ENCODE measurements at places on chromosomes 4 and X.

DNA sequence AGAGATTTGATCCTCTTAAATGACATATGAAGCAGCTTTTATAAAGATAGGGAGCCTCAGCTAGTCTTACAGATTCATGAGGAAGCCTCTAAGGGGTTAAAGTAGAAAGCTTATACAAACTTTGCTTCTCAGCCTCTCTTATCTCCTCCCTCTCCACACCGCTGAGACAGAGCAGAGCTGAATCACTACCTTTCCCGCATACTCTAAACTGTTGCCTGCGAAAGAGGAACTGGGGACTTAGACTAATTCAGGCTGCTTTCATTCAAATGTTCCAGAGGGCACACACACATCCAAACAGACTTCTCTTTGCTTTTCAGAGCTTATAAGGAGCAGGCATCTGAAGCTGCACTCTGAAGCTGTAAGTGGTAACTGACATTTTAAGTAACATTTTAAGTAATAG lies at the start of gene SERTM2:
SERTM2 (plus strand) TSS at position 169 of the 400 bp plus-strand sequence. CDS start 7,213 bp downstream, outside the sequence.
- no peak for DNase-seq

DNA sequence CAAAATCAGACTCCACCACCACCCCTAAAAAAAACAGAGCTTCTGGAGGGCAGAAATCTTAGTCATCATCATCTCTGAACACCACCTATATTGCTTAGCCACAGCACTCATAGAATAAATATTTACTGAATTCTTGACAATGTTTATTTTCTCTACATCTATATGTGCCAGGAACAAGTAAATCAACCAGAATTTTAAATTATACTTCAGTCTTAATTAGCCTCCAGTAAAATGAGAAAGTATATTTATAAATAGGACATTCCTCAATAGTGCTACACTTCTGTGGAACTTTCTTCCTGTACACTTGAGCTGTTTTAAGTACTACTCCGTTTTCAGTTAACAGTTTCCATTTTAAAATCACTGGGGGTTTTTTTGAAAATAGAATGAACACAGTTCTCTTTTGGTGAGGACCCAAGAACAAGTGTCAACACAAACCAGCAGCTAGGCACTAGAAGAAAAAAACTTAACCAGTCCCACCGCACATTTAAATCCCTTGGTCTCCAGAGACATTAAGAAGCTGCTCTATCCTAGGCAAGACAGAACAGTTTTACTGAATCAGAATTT lies 25.5 kb downstream of the SMIM14 start:
- DNase-seq = no peak

DNA sequence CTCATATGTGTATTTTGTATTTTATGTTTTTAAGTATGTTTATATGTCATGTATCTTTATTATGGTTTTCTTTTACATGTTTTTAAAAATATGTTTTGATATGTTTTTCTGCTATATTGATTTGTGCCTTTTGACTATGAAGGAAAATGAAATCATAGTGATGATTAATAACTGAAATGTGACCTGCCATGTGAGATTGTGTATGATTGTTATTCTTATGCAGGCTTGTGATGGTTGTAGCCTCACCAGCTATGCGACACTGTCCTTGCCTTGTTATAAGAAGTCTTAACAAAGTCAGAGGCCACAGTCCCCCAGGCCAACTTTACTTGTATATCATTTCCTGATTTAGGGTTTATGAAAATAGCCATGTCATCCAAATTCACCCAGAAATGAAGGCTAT lies 83.2 kb downstream of the TMEM131L start:
- DNase-seq = no peak

- DNase-seq = no peak
Observed at GRCh38 chr4:113064244-113064643, 14.8 kb downstream of the ANK2 start.

DNA sequence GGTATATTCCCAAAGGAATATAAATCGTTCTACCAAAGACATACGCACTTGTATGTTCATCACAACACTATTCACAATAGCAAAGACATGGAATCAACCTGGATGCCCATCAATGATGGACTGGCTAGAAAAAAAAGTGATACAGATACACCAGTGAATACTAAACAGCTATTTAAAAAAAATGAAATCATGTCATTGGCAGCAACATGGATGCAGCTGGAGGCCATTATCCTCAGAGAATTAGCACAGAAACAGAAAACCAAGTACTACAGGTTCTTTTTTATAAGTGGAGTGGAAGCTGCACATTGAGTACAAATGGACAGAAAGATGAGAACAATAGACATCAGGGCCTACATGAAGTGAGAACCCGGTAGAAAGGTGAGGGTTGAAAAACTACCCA lies 81.4 kb downstream of the ANTXR2 start:
- DNase-seq = no peak

GRCh38 chr4:147791865-147792264 lies 60.0 kb downstream of the ARHGAP10 start:
- no peak for DNase-seq

GRCh38 chr4:1492651-1493539 lies 86.7 kb upstream of the NKX1-1 start:
- DNase-seq = no peak

- DNase-seq = no peak
Observed at GRCh38 chrX:109936598-109936997, 66.3 kb upstream of the TMEM164 start.

DNA sequence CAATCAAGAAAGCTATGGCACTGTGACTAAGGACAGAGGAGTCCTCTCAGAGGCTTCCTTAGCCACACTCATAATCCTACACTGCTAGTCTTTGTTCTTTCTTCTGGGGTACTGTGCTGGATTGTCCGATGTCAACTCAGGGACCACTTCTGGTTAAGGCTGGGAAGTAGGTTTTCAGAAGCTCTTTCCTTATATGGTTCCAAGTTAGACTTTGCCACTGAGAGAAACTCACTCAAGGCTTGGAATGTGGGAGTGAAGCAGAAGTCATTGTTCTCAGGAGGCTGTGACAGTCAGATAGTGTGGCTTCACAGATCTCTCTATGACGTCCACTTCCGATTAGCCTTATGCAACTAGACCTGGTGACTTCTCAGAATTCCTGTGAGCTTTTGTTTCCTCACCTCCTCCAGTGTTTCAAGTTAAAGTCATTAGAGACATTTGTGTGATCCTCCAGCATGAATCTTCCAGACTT lies 317.3 kb upstream of the F9 start:
- DNase-seq = no peak

DNA sequence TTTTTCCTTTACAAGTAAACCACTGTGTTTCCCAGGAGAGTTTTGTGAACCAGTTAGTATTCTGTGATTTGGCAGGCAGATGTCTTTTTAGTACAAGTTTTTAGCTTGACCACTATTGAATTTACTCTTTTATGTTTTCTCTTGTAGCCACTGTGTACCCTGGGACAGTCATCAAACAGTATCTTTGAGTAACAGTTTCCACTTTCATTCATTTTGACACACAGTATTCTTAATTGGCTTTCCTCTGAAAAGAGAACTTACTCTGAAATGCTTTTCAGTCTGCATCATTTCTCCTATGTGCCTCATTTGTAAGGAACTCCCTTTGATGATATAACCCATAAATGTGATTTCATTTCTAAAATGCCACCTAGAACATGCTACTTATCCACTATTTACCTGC lies 476.5 kb downstream of the PDGFC start:
- DNase-seq = no peak

DNA sequence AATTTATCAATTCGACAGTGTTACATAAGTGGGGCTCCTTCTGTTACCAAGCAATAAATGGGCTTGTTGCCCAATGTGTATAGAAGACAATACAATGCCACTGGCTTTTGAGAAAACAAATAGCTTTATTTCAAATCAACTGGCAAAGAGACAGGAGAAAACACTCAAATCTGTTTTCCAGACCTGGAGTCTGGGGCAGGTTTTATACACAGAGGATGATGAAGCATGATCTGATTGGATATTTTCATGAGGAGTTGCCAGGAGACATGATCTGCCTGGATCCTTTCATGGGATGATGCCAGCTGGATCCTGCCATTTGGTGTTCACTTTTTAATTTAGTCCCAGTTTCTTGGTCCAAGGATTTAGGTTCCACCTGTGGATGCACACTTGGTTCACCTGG lies 287.9 kb downstream of the CXXC4 start:
- DNase-seq = no peak

GRCh38 chr4:94274912-94275311 lies 67.2 kb downstream of the SMARCAD1 start:
- no peak for DNase-seq

- DNase-seq = peak; percentile 63
Observed at GRCh38 chr4:41887821-41888686, 47.2 kb upstream of the TMEM33 start.

DNA sequence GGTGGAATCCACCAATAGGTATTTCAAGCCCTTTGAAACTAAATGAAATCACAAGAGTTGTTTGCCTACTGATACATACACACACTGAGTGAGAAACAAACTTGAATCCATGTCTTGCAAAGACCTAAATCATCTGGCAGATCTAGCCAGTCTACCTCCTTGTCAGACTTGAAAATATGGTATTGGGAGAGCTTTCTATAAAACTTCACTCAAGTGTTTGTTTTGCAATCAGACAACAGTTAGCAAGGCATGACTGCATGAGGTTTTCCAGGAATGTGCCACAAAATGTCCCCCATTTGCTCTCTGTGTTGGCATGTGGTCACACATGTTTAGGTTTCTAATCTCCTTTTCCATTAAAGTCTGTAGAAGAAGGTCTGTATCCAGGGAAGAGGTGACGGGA lies 52.4 kb downstream of the MAP3K15 start:
- no peak for DNase-seq

Data from midbrain (tissue), 1 donor.